ENCODE measurements at places on chromosomes 13 and 19. TPM values are rescaled to one million over a fixed set of nuclear protein-coding genes. Genes with fewer than 3 reads are reported as not detected.
A peak's percentile ranks its signal among the peaks of the same experiment; 100 is the strongest.

DNA sequence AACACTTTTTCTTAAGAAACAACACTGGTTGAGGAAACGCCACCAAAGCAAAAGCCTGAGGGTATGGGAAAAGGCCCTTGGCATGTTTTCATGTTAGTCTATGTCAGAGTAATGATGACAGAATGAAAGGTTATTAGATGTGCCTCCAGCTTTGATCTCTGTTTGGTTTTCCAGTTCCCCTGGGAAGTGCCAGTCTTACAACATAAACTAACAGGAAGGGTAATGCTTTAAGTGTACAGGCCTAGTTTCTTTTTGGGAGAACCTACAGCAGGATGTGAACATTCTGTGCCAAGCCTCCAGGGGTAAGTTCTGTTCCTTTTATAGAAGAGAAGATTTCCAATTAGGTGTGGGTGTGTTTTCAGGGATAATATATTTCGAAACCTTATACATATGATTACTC is 121.7 kb downstream of the FNDC3A start:
- H3K36me3 ChIP-seq = no peaks in the 10 kb centered on the region
- no peak overlapping the region for H3K27ac ChIP-seq
- peaks cover 19% of the 10 kb centered on the region for H3K4me1 ChIP-seq
- no peaks in the 10 kb centered on the region for H3K27me3 ChIP-seq

DNA sequence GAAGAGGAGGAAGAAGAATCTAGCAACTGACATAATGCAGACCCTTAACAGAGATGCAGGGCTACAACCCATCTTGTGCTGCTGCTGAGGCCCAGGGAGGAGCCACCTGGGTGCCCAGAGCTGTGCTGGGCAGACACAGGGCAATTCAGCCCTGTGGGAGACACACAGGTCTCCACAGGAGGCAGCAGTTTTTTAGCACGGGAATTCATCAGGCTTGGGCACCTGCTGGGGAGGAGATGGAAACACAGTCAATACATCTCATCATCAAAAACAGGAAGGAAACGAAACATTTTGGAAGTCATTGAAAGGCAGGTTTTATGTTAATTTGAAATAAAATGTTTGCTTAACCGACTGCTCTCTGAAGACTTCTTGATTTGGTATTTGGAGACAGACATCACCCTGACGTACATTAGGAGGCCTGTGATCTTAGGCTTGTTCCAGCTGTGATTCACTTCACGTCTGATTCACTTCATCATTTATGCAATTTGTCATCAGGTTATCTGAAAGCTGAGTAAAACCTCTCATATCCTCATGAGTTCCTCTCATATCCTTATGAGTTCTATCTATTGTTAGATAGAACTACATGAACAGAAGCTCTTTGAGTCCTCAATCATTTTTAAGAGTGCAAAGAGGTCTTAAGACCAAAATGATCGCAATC is 77.4 kb downstream of the CYSLTR2 start:
- peaks cover 8% of the 10 kb centered on the region for H3K27me3 ChIP-seq
- no peak overlapping the region for H3K4me3 ChIP-seq
- no peaks in the 10 kb centered on the region for H3K36me3 ChIP-seq
- no peak overlapping the region for H3K27ac ChIP-seq

DNA sequence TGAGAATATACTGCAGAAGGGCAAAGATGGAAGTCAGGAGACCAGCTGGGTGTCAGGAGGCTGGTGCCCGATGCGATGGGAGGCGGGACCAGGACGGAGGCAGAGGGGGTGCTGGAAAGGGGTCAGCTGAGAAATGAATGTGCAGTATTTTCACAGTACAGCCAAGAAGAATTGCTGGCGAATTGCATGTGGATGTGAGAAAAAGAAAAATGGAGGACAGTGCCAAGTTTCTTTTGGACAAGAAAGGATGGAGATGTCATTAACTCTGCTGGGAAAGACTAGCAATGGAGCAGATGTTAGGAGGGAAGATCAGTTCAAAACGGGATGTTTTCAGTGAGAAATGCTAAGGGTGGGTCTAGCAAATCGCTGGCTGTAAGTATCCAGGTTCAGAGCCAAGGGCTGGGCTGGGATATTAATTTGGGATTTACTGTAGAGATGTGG is 7.0 kb downstream of the CRYL1 start:
- no peak overlapping the region for H3K27ac ChIP-seq
- peaks cover 20% of the 10 kb centered on the region for H3K4me1 ChIP-seq
- DNase-seq = no peak
- no peak overlapping the region for H3K4me3 ChIP-seq
- no peaks in the 10 kb centered on the region for H3K36me3 ChIP-seq
- H3K27me3 ChIP-seq = no peaks in the 10 kb centered on the region

DNA sequence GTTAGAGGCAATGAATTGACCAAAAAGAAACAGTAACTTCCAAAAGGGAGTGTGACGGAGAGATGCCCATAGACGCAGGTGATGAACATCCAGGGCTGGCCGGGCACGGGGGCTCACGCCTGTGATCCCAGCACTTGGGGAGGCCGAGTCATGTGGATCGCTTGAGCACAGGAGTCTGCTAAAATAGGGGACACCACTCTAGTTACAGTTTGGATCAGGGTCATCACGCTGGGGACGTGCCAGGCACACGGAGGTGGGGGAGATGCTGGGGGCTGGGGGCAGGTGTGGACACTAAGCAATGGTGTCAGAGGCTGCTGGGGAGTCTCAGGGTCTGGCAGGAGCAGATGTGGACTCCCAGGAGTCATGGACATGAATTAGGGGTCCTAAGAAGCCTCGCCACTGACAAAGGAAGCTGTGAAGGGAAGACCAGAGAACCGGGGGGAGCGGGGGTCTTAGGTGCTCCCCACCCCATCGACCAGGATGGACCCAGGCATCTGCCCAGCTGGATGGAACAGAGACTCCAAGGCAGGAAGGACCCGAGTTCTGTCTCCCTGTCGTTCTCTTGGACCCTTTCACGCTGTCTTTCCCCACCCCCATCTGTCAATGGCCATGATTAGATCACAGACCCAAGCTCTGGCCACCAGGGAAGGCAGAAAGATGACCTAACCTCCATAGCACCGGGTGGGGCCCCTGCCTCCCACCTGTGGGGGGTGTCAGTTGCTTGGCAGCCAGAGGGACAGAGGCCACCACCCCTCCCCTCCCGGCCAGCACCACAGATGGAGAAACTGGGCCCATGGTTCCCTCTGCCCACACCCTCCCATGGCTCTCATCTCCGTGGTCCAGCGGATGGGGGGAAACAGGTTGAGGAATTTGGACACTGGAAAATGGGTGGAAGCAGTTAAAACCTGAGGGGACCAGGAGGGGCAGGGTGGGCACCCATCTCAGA is 19.6 kb downstream of the CCDC8 start:
- peak overlapping the region; percentile 71 for H3K27ac ChIP-seq
- H3K4me3 ChIP-seq = no peak overlapping the region
- no peak for DNase-seq
- H3K4me1 ChIP-seq = peaks cover 24% of the 10 kb centered on the region
- H3K36me3 ChIP-seq = peaks cover 16% of the 10 kb centered on the region
- H3K27me3 ChIP-seq = no peaks in the 10 kb centered on the region

GRCh38 chr19:6739883-6740588 is 556 bp downstream of the TRIP10 start:
- peak overlapping the region; percentile 90 for H3K4me3 ChIP-seq
- peaks cover 43% of the 10 kb centered on the region for H3K4me1 ChIP-seq
- DNase-seq = no peak
- no peak overlapping the region for H3K27ac ChIP-seq
- no peaks in the 10 kb centered on the region for H3K27me3 ChIP-seq

DNA sequence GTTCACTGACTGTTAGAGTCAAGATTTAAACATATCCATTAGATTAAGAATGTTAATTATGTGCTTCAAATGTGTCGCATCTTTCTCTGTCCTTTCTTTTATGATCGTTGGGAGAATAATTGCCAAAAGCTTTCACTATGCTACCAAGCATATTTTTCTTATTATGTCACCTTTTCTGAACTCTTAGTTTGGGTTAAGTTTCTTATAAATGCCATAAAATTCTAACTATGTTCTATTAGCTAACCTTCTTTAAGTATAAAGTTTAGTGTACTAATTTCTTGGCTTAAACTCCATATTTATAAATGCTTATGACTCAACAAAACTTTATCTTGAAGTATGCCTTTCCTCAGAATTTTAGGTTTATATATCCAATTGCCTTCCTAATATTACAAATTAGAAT is 1759.4 kb downstream of the PCDH9 start:
- no peaks in the 10 kb centered on the region for H3K4me1 ChIP-seq
- no peak overlapping the region for H3K27ac ChIP-seq
- no peak overlapping the region for H3K4me3 ChIP-seq
- no peak for DNase-seq

DNA sequence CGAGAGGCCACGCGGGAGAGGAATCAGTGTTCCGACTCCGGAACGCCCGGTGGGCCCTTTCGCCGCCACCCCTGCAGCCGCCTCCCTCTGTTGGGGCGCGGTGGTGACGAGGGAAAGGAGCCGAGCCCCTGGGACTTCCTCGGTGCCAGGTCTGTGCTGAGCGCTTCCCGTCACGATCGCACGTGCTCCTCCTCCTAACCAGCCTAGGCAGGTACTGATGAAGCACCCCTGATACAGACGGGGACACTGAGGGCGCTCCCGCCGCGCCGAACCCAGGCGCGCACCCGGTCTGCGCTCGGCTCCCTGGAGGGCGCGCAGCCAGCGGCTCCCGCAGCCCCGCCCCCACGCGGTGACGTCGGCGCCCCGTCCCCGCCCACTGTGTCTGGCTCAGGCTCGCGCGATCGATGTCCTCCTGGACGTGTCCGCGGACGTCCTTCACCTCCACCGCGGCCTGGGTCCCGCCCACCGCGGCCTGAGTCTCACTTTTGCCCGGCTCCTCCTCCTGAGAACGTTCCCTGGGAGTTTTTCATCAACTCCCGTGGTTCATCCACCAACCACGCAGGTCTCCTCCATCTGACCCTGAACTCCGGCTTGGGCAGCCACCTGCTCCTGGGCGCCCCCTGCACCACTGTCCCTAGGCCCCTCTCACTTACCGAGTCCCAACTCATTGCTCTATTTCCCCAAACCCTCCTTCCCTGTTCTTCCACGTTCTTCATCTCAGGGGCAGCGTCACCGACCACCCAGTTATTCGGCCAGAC is 2.6 kb upstream of the KLK15 start:
- peak; percentile 84 for DNase-seq
- H3K4me3 ChIP-seq = peak overlapping the region; percentile 90
- H3K36me3 ChIP-seq = no peaks in the 10 kb centered on the region
- peak overlapping the region; percentile 71 for H3K27ac ChIP-seq

DNA sequence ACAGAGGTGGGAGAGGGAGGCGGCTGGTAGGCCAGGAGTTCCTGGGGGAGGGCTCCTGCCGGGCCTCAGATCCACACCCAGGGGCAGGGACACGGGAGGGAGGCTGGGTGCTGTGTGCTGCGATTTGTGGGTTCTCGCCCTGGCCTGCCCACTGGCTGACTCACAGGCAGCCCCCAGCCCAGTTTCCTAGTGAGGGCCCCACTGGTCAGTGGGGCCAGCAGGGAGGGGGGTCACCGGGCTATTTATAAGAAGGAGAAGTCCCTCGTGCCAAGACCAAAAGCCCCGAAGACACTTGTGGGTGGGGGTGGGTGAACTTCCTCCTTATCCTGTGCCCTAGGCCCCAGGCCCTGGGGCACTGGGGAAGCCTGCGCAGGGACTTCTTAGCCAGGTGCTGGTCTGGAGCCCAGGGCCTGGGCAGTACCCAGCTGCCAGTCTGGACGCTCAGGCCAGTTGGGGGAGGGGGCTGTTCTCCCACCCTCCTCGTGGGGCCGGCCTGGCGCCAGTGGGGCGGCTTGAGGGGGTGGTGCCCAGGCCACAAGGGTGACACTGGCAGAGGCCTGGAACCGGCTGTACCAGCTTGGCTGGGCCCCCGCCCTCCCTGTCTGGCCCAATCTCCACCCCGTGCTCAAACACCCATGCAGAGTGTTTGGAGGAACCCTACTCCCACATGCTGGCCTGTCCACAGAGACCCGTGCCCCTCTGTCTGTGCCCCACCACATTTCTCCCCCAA is 5.0 kb upstream of the JUNB start:
- peaks cover 30% of the 10 kb centered on the region for H3K4me1 ChIP-seq
- H3K4me3 ChIP-seq = no peak overlapping the region
- no peaks in the 10 kb centered on the region for H3K27me3 ChIP-seq
- H3K36me3 ChIP-seq = no peaks in the 10 kb centered on the region
- no peak for DNase-seq

DNA sequence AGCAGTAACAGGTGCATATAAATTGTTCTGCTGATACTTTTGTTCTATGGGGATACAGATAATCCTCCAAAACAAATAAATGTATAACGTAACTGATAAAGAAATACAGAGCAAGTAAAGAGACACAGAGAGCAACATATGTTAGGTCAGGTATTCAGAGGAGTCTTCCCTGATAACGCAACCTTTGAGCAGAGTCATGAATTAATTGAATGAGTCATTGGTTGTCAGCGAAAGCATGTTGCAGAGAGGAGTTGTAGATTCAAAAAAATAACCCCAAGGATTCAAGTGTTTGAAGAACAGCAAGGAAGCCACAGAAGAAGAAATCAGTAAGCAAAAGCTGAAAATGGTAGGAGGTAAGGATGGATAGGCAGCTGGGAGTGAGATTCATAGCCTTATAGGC is 245.2 kb downstream of the TBC1D4 start:
- no peak for DNase-seq
- H3K36me3 ChIP-seq = no peaks in the 10 kb centered on the region
- peaks cover 4% of the 10 kb centered on the region for H3K27me3 ChIP-seq

GRCh38 chr13:35343417-35343816 is 133.1 kb downstream of the MAB21L1 start:
- no peak for DNase-seq
- no peaks in the 10 kb centered on the region for H3K27me3 ChIP-seq
- peaks cover 15% of the 10 kb centered on the region for H3K4me1 ChIP-seq
- H3K27ac ChIP-seq = no peak overlapping the region
- H3K36me3 ChIP-seq = no peaks in the 10 kb centered on the region

GRCh38 chr19:47531640-47532387 is 17.0 kb upstream of the NAPA start:
- H3K27ac ChIP-seq = no peak overlapping the region
- H3K4me3 ChIP-seq = no peak overlapping the region
- no peak for DNase-seq
- no peaks in the 10 kb centered on the region for H3K36me3 ChIP-seq
- no peaks in the 10 kb centered on the region for H3K4me1 ChIP-seq

- no peak overlapping the region for H3K4me3 ChIP-seq
- peaks cover 9% of the 10 kb centered on the region for H3K36me3 ChIP-seq
- H3K4me1 ChIP-seq = peaks cover 14% of the 10 kb centered on the region
- no peaks in the 10 kb centered on the region for H3K27me3 ChIP-seq
- DNase-seq = no peak
These were observed 52.0 kb downstream of the SLC7A1 start for GRCh38 chr13:29543230-29544215.

- H3K4me1 ChIP-seq = no peaks in the 10 kb centered on the region
- no peak overlapping the region for H3K27ac ChIP-seq
- H3K4me3 ChIP-seq = no peak overlapping the region
- DNase-seq = no peak
These were observed 420.5 kb upstream of the HTR2A start for GRCh38 chr13:47317356-47317755.

- peak overlapping the region; percentile 96 for H3K4me3 ChIP-seq
- no peaks in the 10 kb centered on the region for H3K4me1 ChIP-seq
- H3K27ac ChIP-seq = peak overlapping the region; percentile 91
These were observed 2.0 kb downstream of the ZNF562 start for GRCh38 chr19:9672893-9673292.

GRCh38 chr13:32969516-32969941 is 46.7 kb upstream of the KL start:
- H3K4me3 ChIP-seq = no peak overlapping the region
- no peaks in the 10 kb centered on the region for H3K27me3 ChIP-seq
- no peak overlapping the region for H3K27ac ChIP-seq
- no peaks in the 10 kb centered on the region for H3K36me3 ChIP-seq

- H3K27me3 ChIP-seq = no peaks in the 10 kb centered on the region
- no peak for DNase-seq
- no peak overlapping the region for H3K27ac ChIP-seq
These were observed 44.4 kb upstream of the TDRD3 start for GRCh38 chr13:60352644-60353043.

PLPP2 gene
- 8.6 TPM for total RNA-seq

MUC16 gene
- 342 TPM for total RNA-seq

CYP2S1 gene
- 33.1 TPM for total RNA-seq

CEACAM4 gene
- total RNA-seq = not detected

LACC1 gene
- 11.8 TPM for total RNA-seq

LRFN3 gene
- 17.3 TPM for total RNA-seq

CCNA1 gene
- 3.5 TPM for total RNA-seq
